ENCODE measurements at places on chromosomes 13 and 19. TPM values are rescaled to one million over a fixed set of nuclear protein-coding genes. Genes with fewer than 3 reads are reported as not detected.

Gene IGFL4
- 1.6 TPM for total RNA-seq

Gene FPR3
- 0.31 TPM for total RNA-seq

Gene OR10H1
- not detected for total RNA-seq

Gene KANK2
- 10.6 TPM for total RNA-seq

Gene PNMA8A
- 58.5 TPM for total RNA-seq

Gene CD37
- total RNA-seq, result 1.1 TPM

Gene PBX4
- total RNA-seq, result 14.8 TPM

Gene NLRP9
- total RNA-seq, result not detected

- no peak for DNase-seq
These were observed 15.8 kb downstream of the GATAD2A start for GRCh38 chr19:19421299-19421696.

GRCh38 chr13:80083853-80084676, 256.9 kb downstream of the SPRY2 start:
- DNase-seq, result no peak

DNA sequence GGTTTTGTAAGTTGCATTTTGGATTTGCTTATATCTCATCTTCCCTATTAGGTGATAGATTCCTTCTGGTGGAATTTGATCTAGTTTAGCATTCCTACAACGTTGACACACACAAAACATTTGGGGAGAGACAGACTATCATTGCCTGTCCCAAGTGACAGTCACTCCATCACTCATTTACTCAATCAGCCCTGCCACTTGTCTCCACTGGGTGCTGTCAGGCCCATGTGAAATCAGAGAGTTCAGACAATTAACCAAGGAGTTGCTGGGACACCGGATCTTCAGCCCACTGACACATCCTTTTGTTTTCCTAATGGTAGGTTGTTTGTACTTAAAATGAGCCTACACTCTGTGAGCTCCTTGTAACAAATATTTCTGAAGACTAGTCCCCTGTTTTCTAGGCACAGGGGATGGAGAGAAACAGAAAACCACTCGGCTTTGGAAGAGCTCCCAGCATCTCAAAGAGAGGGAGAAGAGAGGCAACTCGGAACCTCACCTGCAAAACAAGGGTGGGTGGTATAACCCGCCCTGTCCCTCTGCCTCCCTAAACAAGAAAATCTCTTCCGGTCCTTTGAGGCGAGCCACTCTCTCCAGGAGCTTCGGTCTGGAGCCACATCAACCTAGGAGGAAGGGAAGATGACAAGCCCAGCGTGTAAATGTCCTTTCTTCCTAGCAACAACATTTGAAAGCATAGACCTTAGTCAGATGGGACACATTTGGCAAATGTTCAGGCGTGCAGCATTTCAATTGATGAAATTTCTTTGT, 440.9 kb upstream of the KLF12 start:
- no peak for DNase-seq

GRCh38 chr13:20390526-20391175, 135.0 kb downstream of the CRYL1 start:
- DNase-seq, result no peak

DNA sequence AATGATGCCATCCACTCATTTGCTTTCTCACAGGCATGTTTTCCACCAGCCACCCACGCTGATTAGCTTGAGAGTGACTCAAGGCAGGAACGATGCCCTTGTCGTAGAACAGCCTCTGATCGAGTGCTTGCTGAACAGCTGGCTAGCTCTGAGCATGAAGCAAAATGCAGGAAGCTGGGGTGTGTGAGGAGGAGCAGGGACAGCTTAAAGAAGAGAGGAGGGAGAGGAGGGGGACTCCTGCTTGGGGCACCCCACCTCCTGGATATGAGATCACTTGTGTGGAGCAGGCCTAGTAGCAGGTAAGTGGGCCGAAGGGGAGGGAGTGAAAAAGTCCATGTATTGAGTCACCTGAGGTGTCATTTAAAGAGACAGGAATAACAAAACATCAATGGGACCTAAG, 48.8 kb downstream of the IRS2 start:
- DNase-seq, result no peak

- peak; percentile 72 for DNase-seq
These were observed 64.4 kb upstream of the TM9SF2 start for GRCh38 chr13:99436686-99437416.

- DNase-seq, result no peak
These were observed 35.8 kb downstream of the TSHZ3 start for GRCh38 chr19:31313291-31314030.

DNA sequence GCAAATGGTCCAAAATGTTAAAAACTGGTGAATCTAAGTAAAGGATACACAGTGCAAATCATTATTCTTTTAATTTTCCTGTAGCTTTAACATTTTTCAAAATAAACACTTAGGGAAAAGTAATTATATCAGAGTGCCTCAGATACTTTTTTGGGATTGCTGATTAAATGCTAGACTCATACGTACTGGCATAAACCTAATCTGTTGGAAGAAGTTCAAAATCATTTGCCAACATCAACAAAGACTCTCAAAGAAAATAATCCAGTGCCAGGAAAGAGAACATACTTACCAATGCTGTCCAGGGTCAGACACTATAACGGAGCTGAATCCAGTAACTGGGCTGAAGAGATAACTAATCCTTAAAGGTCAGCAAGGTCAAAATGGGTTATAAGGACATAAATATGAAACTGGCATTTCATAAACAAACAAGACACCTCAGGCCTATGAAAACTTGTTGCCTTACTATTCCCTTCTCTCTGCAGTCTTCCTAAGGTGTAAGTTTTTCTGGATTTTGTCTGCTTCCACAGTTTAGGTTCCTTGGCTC, 3.3 kb upstream of the ZNF420 start:
- DNase-seq, result no peak

DNA sequence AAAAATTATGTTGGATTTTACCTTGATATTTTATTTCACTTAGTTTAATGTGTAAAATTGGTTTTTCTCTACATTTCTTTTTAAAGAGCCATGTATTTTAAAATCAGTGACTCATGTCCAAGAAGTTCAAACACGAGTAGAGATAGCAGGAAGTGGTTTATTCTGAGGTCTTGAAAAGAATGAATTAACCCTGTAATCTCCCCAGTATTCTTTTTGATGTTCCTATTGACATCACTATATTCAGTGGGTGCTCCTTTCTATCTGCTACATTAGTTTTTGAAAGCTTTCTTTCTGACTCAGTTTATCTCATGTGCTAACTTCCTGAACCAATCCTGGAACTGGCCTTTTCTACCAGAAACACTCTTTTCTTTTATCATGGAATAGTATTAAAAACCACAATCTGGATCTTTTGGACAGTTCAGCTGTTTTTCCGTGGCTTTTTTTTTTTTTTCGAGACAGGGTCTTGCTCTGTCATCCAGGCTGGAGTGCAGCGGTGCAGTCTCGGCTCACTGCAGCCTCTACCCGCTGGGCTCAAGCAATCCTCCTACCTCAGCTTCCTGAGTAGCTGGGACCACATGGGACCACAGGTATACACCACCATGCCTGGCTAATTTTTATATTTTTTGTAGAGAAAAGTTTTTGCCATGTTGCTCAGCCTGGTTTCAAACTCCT, 114.9 kb downstream of the PCCA start:
- no peak for DNase-seq

GRCh38 chr13:93709506-93710244, 483.1 kb downstream of the GPC6 start:
- DNase-seq, result no peak

- no peak for DNase-seq
These were observed 27.4 kb upstream of the AKT2 start for GRCh38 chr19:40312533-40312932.

GRCh38 chr13:49938314-49938713, 2.2 kb upstream of the SPRYD7 start:
- no peak for DNase-seq

- peak; percentile 77 for DNase-seq
These were observed 122.2 kb downstream of the KDM4B start for GRCh38 chr19:5091018-5091683.

- DNase-seq, result no peak
These were observed 20.9 kb downstream of the PRKD2 start for GRCh38 chr19:46696052-46696451.

- peak; percentile 40 for DNase-seq
These were observed 3.7 kb upstream of the SIN3B start for GRCh38 chr19:16825312-16826052.

DNA sequence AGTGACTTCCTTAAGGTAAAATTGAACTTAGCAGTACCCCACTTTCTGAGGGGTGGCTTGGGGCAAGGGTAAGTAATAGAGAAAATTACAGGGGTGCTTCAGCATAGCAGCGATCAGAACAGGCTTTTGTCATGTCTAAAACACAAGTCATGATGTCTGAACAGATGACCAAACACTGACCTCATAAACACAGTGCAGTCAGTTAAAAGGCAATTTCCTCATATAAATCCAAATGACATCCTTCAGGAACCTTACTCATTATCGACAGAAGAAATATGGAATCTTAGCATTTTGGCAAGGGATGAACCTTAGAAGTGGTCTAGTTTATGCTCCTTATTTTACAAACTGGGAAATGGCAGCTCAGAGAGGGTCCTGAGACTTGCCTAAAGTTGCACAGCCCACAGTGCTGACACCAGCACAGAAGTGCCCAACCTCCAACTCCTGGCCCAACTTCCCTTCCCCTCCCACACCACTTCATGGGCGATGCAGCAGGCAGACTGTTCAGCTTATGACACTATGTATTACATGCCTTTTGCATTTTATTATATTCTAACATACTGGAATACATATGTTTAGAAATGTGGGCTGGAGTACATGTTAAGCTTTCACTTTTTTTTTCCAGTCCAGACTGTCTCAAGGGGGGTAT, 3.6 kb downstream of the GJA3 start:
- no peak for DNase-seq

DNA sequence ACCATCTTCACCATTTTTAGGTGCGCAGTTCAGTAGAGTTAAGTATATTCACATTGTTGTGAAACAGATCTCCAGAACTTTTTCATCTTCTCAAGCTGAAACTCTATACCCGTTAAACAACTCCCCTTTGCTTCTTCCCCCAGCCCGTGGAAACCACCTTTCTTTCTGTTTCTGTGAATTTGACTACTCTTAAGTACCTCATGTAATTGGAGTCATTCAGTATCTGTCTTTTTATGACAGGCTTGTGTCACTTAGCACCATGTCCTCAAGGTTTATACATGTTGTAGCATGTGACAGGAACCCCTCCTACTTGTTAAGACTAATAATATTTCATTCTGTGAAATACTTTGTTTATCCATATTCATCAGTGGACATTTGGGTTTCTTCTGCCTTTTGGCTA, 52.8 kb downstream of the TNFRSF19 start:
- DNase-seq, result no peak

- DNase-seq, result no peak
These were observed 170.2 kb downstream of the DCLK1 start for GRCh38 chr13:35961002-35961401.

- DNase-seq, result no peak
These were observed 2.4 kb upstream of the F2RL3 start for GRCh38 chr19:16886305-16886880.

DNA sequence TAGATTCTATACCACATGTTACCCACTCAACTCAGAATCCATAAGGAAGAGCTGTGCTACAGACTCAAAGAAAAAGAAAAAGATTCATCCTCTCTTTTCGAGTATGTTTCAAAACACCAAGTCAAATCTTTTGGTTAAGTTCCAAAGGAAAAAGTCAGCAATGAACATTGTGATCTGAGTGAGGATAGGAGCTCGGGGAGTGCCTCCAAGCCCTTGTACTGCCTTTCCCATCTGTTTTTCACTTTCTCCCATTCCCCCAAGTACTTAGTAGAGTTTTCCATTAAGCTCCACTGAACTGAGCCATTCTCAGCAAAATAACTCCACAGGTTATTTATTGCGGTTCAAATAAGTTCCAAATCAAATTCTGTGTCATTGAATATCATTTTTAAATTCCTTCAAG, 47.7 kb upstream of the MAB21L1 start:
- no peak for DNase-seq

DNA sequence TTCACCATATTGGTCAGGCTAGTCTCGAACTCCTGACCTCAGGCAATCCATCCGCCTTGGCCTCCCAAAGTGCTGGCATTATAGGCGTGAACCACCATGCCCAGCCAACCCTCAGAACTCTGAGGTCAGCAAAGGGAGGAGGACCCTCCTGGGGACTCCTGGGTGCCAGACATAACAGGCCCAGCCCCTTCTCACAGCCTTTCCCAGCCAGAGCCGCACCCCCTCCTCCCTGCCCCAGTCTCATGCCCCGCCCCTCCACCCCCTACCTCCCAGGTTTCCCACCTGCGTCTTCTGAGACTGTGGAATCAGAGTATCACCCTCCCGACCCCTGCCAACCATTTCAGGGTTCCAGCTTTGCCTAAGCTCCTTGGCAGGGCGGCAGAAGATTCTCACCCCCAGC, 5.2 kb downstream of the IGLON5 start:
- DNase-seq, result no peak

GRCh38 chr19:7887408-7888144, 734 bp upstream of the LRRC8E start:
- DNase-seq, result no peak

DNA sequence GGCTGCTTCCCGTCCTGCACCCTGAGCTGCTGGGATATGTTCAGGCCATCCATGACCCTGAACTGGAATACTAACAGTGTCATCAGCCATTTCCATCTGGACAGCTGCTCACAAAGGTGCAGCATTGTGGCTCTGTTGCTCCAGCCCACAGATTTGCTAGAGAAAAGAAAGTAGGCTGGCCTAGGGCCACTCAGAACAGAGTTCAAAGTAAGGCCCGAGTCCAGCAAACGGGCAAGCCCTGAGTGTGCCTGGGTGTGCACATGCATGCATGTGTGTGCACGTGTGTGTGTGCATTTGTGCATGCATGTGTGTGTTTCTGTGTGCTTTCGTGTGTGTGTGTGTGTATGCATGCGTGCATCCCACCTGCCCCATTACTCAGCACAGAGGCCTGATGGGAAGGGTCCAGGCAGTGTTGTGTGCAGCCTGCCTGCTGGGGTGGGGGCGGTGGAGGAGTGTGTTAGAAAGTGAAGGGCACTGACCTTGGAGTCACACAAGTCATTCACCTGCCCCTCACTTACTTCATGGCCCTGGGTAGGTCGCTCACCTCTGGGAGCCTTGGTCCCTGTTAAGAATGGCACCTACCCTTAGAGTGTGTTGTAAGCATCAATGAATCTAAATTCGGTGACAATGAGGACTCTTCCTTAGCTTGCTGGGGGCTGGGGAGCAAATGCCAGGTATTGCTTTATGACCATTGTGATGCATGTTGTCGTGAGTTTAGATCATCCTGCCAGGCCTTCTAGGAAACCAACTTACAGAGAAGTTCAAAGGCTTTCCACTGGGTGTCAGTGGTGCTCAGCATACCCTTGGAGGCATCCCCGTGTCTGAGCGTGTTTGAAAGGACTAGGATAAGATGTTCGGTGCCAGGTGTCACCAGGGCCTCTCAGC, 53.2 kb downstream of the GPR12 start:
- DNase-seq, result peak; percentile 9

GRCh38 chr19:2413629-2414028, 13.8 kb downstream of the TIMM13 start:
- DNase-seq, result no peak
